Activated naive CD4-positive, alpha-beta T cell treated with anti-CD3 and anti-CD28 coated beads for 36 hours (primary cell): ENCODE measurements at places on chromosomes 5 and 9.

GRCh38 chr5:72122602-72123001, 15.3 kb downstream of the MAP1B start:
- DNase-seq, result no peak

GRCh38 chr5:102453716-102454115, 45.1 kb downstream of the SLCO6A1 start:
- DNase-seq, result no peak

GRCh38 chr5:81313686-81314085, 12.3 kb downstream of the ZCCHC9 start:
- DNase-seq, result no peak

GRCh38 chr5:109519416-109519815, 109.6 kb upstream of the PJA2 start:
- DNase-seq, result no peak

GRCh38 chr9:82192211-82192610, 203.6 kb downstream of the SPATA31D1 start:
- DNase-seq, result no peak
